ENCODE measurements at places on chromosomes 7 and 10.
A peak's percentile ranks its signal among the peaks of the same experiment; 100 is the strongest.

GRCh38 chr7:158450476-158451124, 137.0 kb downstream of the PTPRN2 start:
- DNase-seq = no peak

- no peak for DNase-seq
These were observed 98.3 kb downstream of the TRRAP start for GRCh38 chr7:98976396-98977185.

GRCh38 chr7:139359366-139360209, at the start of gene LUC7L2:
Gene LUC7L2 (plus strand): TSS chr7:139359894. CDS start chr7:139360262, 368 bp downstream.
- DNase-seq = peak; percentile 100

- DNase-seq = peak; percentile 12
These were observed 56.9 kb upstream of the PPP1R3C start for GRCh38 chr10:91689731-91690168.

- DNase-seq = peak; percentile 63
These were observed 9.2 kb downstream of the BNIP3 start for GRCh38 chr10:131972474-131973071.

GRCh38 chr10:113825791-113826190, 28.1 kb downstream of the DCLRE1A start:
- DNase-seq = no peak

All from activated naive CD4-positive, alpha-beta T cell treated with anti-CD3 and anti-CD28 coated beads for 36 hours (primary cell).